ENCODE measurements at places on chromosomes 4 and X. TPM values are rescaled to one million over a fixed set of nuclear protein-coding genes. Genes with fewer than 3 reads are reported as not detected.

UGT8 gene
- total RNA-seq: 20.0 TPM

MCTS1 gene
- total RNA-seq: 49.8 TPM

PAK3 gene
- total RNA-seq: 0.05 TPM

DNA sequence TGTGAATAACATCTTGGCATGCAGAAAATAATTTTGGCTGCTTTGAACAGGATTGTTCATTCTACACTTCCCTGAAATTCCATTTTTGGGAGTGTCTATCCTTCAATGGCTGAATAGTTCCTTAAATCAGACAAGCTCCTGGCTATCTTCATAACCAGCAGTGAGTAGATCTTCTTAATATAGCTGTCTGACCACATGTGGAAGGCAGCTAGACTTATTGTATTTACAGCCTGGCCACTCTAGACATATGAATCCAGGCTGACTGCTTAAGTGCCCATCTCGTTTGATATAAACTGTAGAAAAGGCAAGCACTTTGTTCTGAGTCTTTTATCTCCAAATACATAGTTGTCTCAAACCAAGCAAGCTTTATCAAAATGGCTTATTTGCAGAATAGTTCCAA, 40.0 kb downstream of the PWWP3B start:
- no peak for DNase-seq

GRCh38 chr4:152369203-152369901, 166.5 kb downstream of the FBXW7 start:
- DNase-seq: no peak

GRCh38 chrX:71640002-71640401, 21.7 kb upstream of the CXCR3 start:
- DNase-seq: no peak

GRCh38 chr4:76447393-76447851, 12.4 kb downstream of the SHROOM3 start:
- DNase-seq: no peak

- DNase-seq: no peak
Observed at GRCh38 chr4:37389366-37389765, 144.8 kb downstream of the NWD2 start.

APLN gene
- not detected for total RNA-seq

- no peak for DNase-seq
Observed at GRCh38 chrX:32501606-32502005, 709.7 kb downstream of the DMD start.

SGMS2 gene
- total RNA-seq: not detected

DNA sequence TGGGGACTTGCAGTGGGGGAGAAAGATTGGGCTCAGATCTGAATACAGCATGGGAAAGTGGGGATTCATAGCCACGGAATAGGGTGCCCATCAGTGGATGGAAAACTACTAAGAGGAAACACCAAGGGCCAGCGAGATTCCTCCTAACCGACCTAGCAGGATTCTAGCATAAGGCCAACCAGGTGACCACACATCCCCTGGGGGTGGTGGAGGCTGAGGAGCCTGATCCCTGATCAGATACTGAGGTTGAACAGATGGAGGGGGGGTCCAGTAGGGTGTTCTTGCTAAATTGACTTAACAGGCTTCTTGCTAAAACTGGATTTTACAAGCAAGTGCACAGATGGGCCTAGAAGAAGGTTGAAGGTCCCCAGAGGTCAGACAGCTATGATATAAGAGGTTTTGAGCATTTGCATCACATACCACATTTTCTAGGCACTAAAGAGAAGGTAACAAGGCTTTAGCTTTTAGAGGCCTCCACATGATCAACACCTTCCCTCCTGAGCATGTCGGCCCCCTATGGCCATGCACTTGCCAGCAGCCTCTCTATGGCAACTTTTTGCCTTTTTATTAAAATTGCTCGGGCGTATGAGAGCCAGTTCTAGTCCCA, 69.1 kb upstream of the PUDP start:
- DNase-seq: no peak

RAB9B gene
- total RNA-seq: 0.51 TPM
